Lung (tissue), 17 donors: ENCODE measurements at places on chromosomes 2 and 18. TPM values are rescaled to one million over a fixed set of nuclear protein-coding genes. Genes with fewer than 3 reads are reported as not detected.

ACTR1B gene
- polyA plus RNA-seq: 62.9 TPM

RNF152 gene
- 1.1 TPM for polyA plus RNA-seq

SPDYA gene
- 0.11 TPM for polyA plus RNA-seq

RAB27B gene
- 6.7 TPM for polyA plus RNA-seq

NCL gene
- 341 TPM for polyA plus RNA-seq

TMEM178A gene
- 1.4 TPM for polyA plus RNA-seq

TIMM21 gene
- polyA plus RNA-seq: 12.6 TPM

DNA sequence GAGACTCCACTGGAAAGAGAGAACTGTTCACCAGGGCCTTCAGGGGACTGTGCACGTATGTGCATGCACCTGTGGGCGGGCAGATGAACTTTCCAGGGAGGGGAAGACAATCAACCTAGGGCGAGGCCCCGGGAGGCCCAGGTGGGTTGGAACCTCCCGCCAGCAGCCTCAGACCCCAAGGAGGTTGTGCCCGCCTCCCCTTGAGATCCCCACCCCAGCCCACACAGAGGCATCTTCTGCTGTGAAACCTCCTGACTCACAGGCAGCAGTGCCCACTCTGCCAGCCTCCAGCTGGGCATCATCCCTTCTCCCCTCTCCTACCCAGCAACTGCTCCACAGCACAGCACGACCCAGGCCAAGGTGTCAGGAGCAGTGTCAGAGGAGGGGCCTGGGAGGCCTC is 54.4 kb downstream of the FAM178B start:
- no peak overlapping the region for H3K4me3 ChIP-seq
- no peaks in the 10 kb centered on the region for H3K27me3 ChIP-seq
- no peaks in the 10 kb centered on the region for H3K4me1 ChIP-seq
- no peak for DNase-seq
- H3K36me3 ChIP-seq: no peaks in the 10 kb centered on the region

DNA sequence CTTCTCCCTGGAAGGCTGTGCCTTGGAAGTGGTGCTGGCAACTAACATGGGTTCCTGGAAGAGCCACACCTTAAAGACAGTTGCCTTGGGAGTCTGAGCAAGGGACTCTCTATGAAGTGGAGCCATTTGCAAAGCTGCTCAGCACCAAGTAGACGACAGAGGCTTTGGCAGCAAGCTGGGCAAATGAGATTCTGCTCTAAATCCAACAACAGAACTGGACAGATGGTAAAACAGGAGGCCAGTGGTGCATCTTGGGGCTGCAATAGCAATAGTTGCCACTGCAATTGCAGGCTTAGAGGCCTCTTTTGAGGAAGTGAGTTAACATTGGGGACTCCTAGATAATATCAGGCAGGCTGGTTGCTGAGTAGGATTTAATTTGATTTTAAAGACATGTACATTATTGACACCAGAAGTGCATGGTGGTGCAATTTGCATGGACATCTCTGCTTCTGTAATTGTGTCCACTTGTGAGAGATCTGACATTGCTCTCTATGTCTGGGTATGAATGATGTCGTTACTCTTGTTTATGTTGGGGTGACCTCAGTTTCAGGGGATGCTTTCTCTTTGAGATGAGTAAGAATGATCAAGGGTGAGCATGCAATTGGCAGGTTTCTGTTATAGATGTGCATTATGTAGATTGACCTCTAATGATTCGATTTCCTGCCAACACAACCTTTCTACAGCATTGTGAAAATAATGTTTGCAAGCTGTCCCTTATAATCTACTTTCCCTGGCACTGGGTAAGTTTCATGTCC is 568.3 kb upstream of the MEX3C start:
- H3K27me3 ChIP-seq: no peaks in the 10 kb centered on the region
- no peaks in the 10 kb centered on the region for H3K4me1 ChIP-seq
- no peak for DNase-seq
- no peak overlapping the region for H3K27ac ChIP-seq

DNA sequence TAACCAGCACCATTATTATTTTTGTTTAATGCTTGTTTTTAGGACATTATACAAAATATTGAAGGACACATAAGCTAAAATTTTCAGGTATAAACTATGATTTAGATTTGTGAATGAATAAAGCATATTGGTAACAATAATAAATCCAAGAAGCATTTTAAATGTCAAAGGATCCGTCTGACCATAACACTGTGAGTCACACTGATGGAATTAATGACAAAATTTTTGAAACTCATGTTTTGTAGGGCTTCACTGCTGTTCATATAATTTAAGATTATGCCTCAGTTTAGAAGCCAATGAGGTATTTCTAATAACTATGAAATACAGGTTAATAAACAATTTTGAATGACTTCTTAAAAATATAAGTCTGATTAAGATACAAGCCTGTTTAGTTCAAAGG is 124.6 kb downstream of the TMEFF2 start:
- no peak for DNase-seq
- H3K27ac ChIP-seq: no peak overlapping the region
- no peaks in the 10 kb centered on the region for H3K36me3 ChIP-seq
- no peak overlapping the region for H3K4me3 ChIP-seq

DNA sequence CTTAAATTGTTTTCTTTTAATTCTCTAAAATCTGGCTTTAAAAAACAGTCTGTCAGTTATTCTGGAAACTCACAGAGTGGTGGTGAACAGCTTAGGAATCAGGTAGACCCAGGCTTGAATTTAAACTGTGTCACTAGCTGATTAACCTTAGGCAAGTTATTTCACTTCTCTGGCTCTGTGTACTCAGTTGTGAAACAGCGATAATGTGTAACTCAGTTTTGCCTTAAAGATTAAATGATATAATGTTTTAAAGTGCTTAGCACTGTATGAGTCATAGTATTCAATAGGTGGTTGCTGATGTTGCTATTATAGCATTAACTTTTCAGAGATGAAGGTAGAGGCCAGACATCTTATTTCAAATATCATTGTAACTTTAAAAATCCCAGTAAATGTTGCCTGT is 40.7 kb downstream of the PKP4 start:
- no peak for DNase-seq
- no peak overlapping the region for H3K4me3 ChIP-seq
- H3K27me3 ChIP-seq: no peaks in the 10 kb centered on the region
- H3K36me3 ChIP-seq: no peaks in the 10 kb centered on the region
- H3K4me1 ChIP-seq: peaks cover 5% of the 10 kb centered on the region
- no peak overlapping the region for H3K27ac ChIP-seq

DNA sequence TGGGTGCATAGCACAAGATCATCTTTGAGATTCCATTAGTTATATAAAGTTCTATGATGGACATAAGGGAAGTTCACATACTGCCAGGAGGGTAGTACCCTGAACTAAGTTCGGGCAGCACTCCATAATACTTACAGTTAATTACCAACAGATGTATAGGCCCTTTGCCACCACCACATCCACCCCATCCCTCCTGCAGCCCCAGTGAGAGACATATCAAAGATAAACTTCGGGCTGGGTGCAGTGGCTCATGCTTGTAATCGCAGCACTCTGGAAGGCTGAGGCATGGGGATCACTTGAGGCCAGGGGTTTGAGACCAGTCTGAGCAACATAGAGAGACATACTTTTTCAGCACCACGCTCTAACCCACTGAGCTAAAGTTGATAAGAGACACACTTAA is 46.4 kb upstream of the NPAS2 start:
- DNase-seq: no peak
- no peak overlapping the region for H3K27ac ChIP-seq
- no peak overlapping the region for H3K4me3 ChIP-seq
- H3K36me3 ChIP-seq: no peaks in the 10 kb centered on the region

- peaks cover 2% of the 10 kb centered on the region for H3K4me1 ChIP-seq
- H3K36me3 ChIP-seq: no peaks in the 10 kb centered on the region
- H3K4me3 ChIP-seq: no peak overlapping the region
- H3K27ac ChIP-seq: no peak overlapping the region
Measured at GRCh38 chr2:204177977-204178522, 241.5 kb downstream of the ICOS start.

GRCh38 chr2:235605312-235606003 is 111.6 kb downstream of the AGAP1 start:
- H3K27ac ChIP-seq: no peak overlapping the region
- H3K27me3 ChIP-seq: no peaks in the 10 kb centered on the region
- peaks cover 4% of the 10 kb centered on the region for H3K4me1 ChIP-seq
- no peaks in the 10 kb centered on the region for H3K36me3 ChIP-seq

DNA sequence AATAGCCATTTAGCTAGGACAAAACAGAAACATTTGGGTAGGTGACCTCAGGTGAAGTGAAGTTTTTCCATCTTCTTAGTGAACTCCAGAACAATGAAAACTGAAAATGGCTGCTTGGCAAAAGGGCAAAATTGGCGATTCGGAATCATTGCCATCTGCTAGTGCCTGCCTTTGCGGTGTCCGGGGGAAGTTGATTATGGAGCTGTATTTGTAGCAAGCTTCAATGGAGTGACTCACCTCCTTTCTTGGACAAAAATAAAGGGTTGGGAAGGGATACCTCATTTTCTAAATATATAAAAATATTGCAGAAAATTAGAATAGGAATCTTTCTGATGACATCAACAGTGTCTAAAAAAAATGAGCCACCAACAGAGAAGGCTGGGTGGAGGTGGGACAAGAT is 460.5 kb downstream of the TGIF1 start:
- no peak overlapping the region for H3K27ac ChIP-seq
- no peak overlapping the region for H3K4me3 ChIP-seq
- no peaks in the 10 kb centered on the region for H3K36me3 ChIP-seq
- no peaks in the 10 kb centered on the region for H3K4me1 ChIP-seq

- H3K27ac ChIP-seq: no peak overlapping the region
- H3K4me3 ChIP-seq: no peak overlapping the region
- no peaks in the 10 kb centered on the region for H3K4me1 ChIP-seq
- DNase-seq: peak; percentile 42
- H3K36me3 ChIP-seq: no peaks in the 10 kb centered on the region
Measured at GRCh38 chr2:178280244-178280852, 86.0 kb downstream of the OSBPL6 start.

GRCh38 chr2:222304737-222305515 is 6.1 kb upstream of the PAX3 start:
- peak overlapping the region; percentile 25 for H3K4me3 ChIP-seq
- H3K36me3 ChIP-seq: no peaks in the 10 kb centered on the region
- no peaks in the 10 kb centered on the region for H3K4me1 ChIP-seq
- DNase-seq: no peak
- peaks cover 100% of the 10 kb centered on the region for H3K27me3 ChIP-seq

DNA sequence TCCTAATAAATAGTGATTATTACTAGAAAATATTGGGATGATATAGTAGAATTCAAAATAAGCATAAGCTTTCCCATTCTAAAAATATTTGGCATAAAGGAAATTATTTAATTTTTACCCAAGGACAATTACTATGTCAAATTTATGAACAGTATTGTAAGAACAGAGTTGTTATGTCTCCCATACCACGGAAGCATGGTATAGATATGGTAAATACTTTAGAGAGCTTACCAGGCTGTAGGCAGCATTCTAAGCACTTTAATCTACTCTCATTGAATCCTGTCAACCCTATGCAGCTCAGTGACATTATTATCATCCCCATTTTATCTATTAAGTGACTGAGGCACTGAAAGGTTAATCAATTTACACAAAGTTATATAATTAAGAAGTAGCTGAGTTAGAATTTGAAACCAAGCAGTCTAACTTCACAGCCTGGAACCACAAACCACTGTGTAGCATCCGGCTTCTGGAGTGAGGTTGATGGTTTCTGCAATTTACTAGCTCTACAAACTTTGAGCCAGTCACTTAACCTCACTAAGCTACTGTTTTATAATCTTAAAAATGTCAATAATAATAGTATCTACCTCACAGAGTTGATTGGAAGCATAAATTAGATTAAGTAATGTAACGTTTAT is 323.7 kb downstream of the ARHGAP15 start:
- no peak for DNase-seq
- no peaks in the 10 kb centered on the region for H3K4me1 ChIP-seq
- H3K27me3 ChIP-seq: no peaks in the 10 kb centered on the region
- no peak overlapping the region for H3K4me3 ChIP-seq

GRCh38 chr18:70197844-70198243 is 7.6 kb downstream of the RTTN start:
- H3K4me1 ChIP-seq: no peaks in the 10 kb centered on the region
- H3K4me3 ChIP-seq: no peak overlapping the region
- no peaks in the 10 kb centered on the region for H3K27me3 ChIP-seq
- H3K27ac ChIP-seq: no peak overlapping the region
- DNase-seq: no peak

DNA sequence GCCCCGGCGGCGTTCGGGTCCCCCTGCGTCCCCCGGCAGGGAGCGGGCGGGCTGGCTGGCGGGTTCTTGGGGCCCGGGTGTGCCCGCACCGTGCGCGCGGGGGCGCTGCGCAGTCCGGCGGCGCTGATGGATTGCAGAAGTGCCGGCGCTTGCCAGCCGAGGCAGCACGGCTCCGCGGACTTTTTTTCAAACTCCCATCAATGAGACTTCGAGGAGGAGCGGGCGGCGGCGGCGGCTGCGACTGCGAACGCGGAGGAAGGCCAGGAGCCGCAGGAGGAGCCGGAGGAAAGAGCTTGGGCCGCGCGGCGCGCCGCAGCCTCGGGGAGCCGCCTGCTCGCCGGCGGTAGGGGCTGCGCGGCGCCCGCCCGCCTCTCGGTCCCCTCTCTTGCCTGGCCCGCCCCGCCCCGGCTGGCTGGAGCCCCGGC is at the start of gene GLI2:
GLI2 (plus strand) TSS at position 123 of the 425 bp plus-strand sequence. CDS start 61,453 bp downstream, outside the sequence.
- H3K27me3 ChIP-seq: peaks cover 3% of the 10 kb centered on the region
- H3K27ac ChIP-seq: peak within 1 kb of the TSS; percentile 48
- H3K36me3 ChIP-seq: no peaks in the 10 kb centered on the region

- DNase-seq: peak; percentile 93
- no peaks in the 10 kb centered on the region for H3K27me3 ChIP-seq
- no peak overlapping the region for H3K27ac ChIP-seq
- no peaks in the 10 kb centered on the region for H3K36me3 ChIP-seq
- H3K4me3 ChIP-seq: no peak overlapping the region
Measured at GRCh38 chr2:150030436-150031190, 443.0 kb upstream of the MMADHC start.

GRCh38 chr2:31888550-31888949 is 122.3 kb downstream of the MEMO1 start:
- DNase-seq: peak; percentile 86
- H3K27me3 ChIP-seq: no peaks in the 10 kb centered on the region
- H3K36me3 ChIP-seq: peaks cover 1% of the 10 kb centered on the region
- H3K4me1 ChIP-seq: peaks cover 8% of the 10 kb centered on the region

DNA sequence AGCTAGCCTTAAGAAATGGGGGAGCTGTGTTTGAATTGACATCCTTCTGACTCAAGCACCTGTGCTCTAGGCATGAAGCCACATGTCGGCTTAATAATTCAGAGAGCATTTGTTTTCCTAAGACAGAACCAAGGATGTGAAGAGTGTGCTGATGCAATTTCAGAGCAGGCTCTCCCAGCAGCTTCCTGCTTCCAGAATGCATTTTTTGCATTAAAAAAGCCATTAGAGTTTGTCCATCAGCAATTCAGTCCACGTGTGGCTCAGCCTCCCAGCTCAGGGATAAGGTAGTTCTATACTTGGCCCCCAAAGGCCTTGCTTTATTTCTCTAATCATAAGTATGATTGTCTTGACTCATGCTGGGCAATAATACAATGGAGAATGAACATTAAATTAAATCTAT is 37.7 kb downstream of the DOCK10 start:
- H3K4me1 ChIP-seq: no peaks in the 10 kb centered on the region
- no peak overlapping the region for H3K4me3 ChIP-seq
- no peak for DNase-seq
